ENCODE measurements at places on chromosomes 13 and 19.

GRCh38 chr13:113149711-113150549, 8.5 kb upstream of the PROZ start:
- no peak for DNase-seq

- DNase-seq = no peak
Observed at GRCh38 chr13:38602266-38602665, 84.6 kb upstream of the FREM2 start.

- DNase-seq = no peak
Observed at GRCh38 chr13:74226791-74227475, 92.7 kb upstream of the KLF12 start.

DNA sequence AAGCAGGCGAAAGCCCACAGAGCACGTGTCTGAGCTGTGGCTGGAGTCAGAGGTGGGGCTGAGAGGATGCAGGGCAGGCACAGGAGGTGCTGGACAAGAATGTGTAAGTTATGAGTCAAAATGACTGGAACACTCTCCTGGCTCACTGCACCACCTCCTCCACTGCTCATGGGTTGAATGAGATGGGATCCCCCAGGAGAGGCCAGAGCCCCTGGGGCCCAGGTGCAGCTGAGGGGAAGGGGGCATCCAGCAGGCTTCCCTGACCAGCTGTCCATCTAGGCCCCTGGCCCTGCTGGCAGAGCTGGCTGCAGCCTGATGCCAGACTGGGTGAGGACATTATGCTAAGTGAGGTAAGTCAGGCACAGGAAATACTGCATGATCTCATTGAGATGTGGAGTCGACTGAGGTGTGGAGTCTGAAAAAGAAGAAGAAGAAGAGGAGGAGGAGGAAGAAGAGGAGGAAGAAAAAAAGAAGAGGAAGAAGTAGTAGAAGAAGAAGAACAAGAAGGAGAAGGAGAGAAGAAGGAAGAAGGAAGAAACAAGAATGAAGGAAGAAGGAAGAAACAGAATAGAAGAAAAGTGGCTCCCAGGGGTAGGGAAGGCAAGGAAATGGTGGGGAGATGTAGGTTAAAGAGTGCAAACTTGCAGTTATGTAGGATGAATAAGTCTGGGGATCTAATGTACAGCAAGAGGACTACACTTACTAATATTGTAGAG, 747.4 kb downstream of the UQCRFS1 start:
- peak; percentile 22 for DNase-seq

DNA sequence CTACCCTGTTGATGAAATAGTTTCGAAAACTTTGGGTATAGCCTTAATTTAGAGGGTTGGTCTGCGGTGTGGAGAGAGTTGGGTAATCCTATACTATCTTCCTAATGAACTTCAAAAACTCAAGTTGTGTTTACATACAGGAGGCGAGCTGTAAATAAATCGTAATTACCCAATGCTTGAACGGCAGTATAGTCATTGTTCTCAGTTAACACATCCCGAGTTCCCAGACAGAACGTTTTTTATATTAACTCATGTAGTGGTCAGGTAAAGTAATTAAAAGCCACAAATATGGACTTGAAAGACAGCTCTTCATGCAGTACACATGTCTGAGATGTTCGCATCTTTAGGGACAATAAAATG, 1.5 kb downstream of the PDS5B start:
- DNase-seq = peak; percentile 71

DNA sequence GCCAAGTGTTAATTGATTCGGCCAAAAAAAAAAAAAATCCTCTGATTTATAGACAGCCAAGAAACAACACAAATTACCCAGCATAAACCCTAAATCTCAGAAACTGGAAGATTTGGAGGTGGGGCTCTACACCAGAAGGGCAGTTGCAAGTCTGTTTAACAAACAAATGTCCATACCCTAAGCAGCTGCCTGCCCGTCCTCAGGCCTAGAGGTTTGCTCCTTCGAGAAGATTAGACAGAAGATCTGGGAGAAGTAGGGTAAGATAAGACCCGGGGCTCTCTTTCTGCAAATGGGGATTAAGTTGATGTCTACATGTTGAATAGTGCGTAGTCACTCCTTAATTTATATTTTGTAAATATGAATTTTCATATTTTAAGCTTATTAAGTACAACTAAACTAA, 3.4 kb upstream of the N4BP2L1 start:
- DNase-seq = no peak

DNA sequence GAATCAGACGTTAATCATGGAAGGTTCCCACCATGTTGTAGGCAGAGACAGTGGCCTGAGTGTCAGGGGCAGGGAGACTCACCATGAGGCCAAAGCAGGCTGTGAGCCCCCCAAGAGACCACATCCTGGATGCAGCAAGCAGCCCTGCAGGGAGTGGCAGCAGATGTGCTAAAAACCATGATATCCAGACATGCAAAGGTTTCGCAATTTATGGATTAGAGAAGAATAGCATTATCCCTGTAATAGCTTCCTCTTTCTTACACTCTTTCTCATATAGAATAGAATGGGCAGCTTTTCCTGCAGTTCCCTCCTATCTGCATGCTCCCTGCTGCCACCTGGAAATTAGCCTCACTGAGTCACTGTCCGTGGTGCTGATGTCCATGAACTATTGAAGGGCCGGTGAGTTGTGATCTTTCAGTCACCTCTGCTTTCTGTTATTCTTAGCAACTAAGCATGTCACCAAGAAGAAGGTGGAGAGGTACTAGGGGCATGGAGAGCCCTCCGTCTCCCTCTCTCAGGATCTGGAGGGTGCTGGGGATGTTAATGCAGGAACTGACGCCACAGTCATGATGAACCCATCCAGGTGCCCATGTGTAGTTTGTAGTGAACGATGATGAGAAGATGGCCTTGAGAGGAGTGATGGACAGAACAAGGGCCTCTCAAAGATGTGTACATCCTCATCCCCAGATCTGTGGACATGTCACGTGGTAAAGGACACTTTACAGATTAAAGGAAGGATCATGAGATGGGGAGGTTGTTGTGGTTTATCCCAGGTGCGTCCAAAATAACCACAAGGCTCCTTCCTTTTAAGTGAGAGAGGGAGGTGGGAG, 9.9 kb downstream of the CEACAM4 start:
- DNase-seq = peak; percentile 97

DNA sequence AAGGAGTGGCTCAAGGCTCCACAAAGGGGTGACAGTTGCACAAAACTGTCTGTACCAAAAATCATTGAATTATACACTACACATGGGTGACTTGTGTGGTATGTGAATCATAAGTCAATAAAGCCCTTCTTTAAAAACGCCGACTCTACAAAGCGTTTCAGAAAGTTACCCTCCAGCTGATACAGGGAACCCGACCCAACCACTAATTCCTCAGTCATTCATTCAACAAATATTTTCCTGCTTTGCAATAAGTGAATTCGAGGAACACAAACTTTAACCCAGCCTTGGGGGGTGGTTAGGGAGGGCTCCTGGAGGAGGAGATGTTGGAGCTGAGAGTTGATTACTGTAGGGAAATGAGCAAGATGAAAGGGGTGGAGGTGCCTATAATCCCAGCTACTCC, 32.0 kb downstream of the LTBP4 start:
- no peak for DNase-seq

GRCh38 chr19:676007-676338, 219 bp upstream of the FSTL3 start:
- DNase-seq = no peak

- peak; percentile 71 for DNase-seq
Observed at GRCh38 chr19:46639358-46640182, 3.6 kb upstream of the GNG8 start.

- DNase-seq = peak; percentile 9
Observed at GRCh38 chr19:19463348-19464117, 51.8 kb downstream of the TSSK6 start.

GRCh38 chr13:42762251-42762650, 19.1 kb upstream of the FAM216B start:
- DNase-seq = no peak

GRCh38 chr13:111115965-111116521, 933 bp downstream of the ARHGEF7 start:
- DNase-seq = no peak

- no peak for DNase-seq
Observed at GRCh38 chr13:41025518-41025917, 6.4 kb upstream of the ELF1 start.

- DNase-seq = no peak
Observed at GRCh38 chr19:5261156-5261890, 79.3 kb downstream of the PTPRS start.

- no peak for DNase-seq
Observed at GRCh38 chr19:19540715-19541515, 2.9 kb downstream of the CILP2 start.

DNA sequence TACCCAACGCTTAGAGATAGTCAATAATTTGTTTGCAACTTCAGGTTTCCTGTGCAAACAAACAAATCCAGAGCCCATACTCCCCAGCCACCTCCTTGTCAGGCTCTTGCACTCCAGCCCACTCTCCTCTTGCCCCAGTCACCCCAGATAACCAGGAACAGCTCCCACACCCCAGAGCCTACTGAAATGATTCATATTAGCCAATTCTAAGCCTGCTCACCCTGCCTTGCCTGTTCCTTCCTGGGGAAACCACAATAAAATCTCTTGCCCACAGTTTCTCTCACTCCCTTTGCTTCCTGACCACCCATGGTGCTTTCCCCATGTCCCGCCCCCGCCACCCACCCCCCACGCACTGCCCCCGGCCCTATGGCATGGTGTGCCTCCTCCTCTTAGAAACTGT, 3.8 kb upstream of the ACTL9 start:
- peak; percentile 91 for DNase-seq

- DNase-seq = no peak
Observed at GRCh38 chr13:36915896-36916640, 4.0 kb downstream of the SMAD9 start.

DNA sequence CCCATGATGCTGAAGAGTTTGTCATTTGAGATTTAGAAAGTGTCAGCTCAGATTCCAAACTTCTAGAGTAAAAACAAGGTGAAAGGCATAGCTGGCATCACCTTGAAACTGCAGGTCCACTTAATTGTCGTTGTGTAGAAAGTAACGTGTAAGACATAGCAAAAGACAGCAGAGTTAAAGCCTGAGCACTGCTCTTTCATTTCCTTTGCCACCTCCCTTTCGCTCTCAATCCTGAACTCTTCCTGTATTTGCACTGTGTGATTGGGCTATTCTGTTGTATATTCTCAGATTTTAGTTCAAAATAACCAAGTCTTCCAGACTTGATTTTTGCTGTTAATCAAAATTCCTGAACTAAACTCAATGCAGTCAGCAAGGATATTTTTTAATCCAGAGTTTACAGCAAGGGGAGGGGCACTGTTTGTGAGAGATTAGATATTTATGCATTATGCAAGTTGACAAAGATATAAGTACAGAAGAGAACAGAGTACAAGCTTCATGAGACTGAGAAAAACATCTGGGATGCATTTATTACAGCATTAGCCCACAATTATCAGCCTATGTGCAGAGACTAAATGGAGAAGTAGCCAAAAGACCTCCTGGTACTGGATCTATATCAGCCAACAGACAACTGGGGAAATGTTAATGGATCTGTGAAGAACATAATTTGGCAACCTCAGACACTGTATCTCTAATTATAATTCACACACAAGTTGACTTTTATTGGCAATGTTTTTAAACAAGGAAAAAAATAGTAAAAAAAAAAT, 328.6 kb downstream of the SUCLA2 start:
- peak; percentile 62 for DNase-seq

GRCh38 chr13:50389726-50390125, 374.5 kb downstream of the KCNRG start:
- DNase-seq = no peak

- DNase-seq = peak; percentile 96
Observed at GRCh38 chr13:28423010-28423409, 71.9 kb downstream of the FLT1 start.

- DNase-seq = no peak
Observed at GRCh38 chr13:56412856-56413255, 727.9 kb upstream of the PRR20A start.

DNA sequence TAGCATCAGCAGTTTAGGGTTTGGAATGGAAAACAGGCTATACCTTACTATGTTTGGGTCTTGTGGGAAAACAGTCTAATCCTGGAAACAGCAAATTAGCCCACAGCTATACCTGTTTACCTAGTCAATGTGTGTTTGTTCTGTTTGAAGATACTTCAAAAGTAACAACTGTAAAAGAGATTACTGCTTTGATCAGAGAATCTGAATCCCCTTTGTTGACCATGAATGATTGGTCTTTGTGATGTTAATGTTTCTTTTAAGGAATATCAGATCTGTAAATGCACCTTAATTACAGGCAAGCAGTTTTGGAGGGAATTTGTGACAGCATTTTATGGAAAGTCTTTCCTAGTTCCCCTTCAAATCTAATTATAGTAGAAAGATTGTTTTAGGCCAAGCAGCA, 20.7 kb upstream of the KLF5 start:
- DNase-seq = no peak

DNA sequence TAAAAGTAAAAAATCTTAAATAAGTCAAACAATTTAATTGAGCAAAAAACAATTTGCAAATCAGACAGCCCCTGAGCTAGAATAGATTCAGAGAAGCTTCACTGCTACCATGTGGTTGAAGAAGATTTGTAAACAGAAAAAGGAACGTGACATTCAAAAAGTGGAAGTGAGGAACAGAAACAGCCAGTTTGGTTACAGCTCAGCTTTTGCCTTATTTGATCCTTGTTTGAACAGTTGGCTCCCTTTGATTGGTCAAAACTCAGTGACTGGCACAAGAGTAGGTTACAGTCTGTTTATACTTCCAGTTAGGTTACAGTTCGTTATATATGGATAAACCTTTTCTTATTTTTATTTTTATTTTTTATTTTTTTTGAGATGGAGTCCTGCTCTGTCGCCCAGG, 5.8 kb downstream of the ZNF221 start:
- DNase-seq = peak; percentile 95

GRCh38 chr19:35963514-35963913, 27.3 kb downstream of the LRFN3 start:
- peak; percentile 36 for DNase-seq

DNA sequence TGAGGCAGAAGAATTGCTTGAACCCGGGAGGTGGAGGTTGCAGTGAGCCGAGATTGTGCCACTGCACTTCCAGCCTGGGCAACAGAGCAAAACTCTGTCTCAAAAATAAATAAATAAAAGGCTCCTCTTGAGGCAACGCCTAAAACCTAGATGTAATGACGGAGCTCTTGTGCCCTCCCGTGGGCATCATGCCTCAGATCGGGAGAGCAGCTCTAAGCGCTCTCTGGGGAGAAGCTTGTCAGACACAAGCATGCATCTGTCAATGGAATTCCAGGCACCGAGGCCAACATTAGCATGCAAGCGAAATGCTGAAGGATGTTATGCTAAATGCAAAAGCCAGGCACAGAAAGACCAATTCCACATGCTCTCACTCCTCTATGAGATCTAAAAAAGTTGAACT, 45.6 kb upstream of the MRI1 start:
- peak; percentile 29 for DNase-seq

GRCh38 chr19:1977120-1977519, 36.1 kb downstream of the CSNK1G2 start:
- no peak for DNase-seq
